Activated CD4-positive, alpha-beta memory T cell treated with anti-CD3 and anti-CD28 coated beads, Interleukin-2, amount 10 ng/mL, durations not matched to agents 7 days and 5 days (primary cell): ENCODE measurements at places on chromosomes 16 and 17.

- no peak for DNase-seq
Measured at GRCh38 chr16:53849585-53849984, 145.6 kb downstream of the FTO start.

- no peak for DNase-seq
Measured at GRCh38 chr17:55576237-55576995, 65.2 kb upstream of the SMIM36 start.

GRCh38 chr16:86448306-86448890 is 61.9 kb upstream of the FOXF1 start:
- no peak for DNase-seq

GRCh38 chr17:68310152-68310551 is 18.9 kb downstream of the ARSG start:
- peak; percentile 56 for DNase-seq

GRCh38 chr16:48329138-48329537 is 56.1 kb downstream of the SIAH1 start:
- DNase-seq = no peak

DNA sequence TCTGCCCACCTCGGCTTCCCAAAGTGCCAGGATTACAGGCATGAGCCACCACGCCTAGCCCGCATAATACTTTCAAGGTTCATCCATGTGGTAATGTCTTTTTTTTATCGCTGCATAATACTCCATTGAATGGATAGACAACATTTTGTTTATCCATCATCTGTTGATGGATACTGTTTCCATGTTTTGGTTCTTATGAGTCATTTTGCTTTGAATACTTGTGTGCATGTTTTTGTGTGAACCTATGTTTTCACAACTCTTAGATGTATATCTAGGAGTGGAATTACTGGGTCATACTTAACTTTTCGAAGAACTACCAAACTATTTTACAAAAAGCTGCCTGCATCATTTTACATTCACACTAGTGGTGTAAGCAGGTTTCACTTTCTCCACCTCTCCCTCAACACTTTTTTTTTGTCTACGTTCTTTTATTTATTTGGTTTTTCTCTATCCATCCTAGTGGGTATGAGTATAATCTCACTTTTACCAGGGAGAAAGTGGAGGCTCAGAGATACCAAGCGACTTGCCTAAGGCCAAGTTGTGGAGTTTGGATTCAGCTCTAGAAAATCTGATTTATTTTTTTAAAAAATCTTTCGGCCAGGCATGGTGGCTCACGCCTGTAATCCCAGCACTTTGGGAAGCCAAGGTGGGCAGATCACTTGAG is 151.2 kb downstream of the CMIP start:
- DNase-seq = no peak

DNA sequence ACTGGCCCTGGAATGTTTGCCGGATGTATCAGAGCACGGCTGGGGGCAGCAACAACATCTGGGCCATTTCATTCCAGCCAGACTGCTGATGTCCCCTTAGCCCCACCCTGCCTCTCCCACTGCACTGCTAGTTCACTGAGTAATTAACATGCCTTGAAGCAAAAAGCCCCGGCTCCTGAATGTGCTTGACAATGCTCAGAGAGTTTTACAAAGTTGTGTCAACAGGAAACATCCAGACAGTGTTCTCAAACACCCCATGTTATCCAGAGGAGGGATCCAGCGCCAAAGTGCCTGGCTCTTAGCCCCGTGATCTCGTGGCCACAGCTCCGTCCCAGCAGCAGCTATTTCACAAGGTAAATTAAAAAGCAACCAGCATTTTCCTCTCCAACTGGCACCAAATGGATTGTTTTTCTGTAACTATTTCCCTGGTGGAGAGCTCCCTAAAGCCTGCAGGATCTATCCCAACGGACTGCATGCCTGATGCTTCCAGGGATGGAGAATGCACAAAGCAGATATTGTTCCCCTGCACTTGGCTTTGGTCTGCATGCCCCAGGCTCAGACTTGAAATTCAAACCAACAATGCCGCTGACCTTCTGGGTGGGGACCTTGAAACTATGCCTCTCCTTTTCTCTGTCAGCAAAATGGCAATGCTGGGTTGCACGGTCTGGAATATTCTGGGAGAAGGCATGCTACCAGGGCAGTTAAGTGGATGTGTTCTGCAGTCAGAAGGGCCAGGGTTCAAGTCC is 115.6 kb upstream of the CDH5 start:
- DNase-seq = no peak

- DNase-seq = peak; percentile 63
Measured at GRCh38 chr17:79391376-79392233, 219.2 kb downstream of the RBFOX3 start.

- no peak for DNase-seq
Measured at GRCh38 chr17:65901394-65901793, 290.5 kb downstream of the CEP112 start.

DNA sequence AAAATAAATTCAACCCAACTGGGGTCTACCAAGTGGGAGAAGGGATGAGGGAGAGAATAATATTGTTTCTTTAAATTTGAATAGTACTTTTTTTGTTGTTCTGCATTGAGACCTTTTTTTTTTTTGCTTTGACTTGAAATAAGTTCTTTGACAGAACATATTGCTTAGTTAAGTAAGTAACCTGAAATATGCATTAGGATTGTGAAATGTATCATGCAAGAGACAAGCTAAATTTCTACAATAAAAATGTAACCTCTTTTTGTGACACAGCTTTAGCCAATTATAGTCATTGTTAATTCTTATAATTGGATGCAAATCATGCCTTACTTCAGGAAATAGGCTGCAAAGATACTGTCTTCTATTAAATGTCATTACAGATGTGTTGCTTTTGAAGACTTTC is 150.0 kb upstream of the GOT2 start:
- DNase-seq = no peak

DNA sequence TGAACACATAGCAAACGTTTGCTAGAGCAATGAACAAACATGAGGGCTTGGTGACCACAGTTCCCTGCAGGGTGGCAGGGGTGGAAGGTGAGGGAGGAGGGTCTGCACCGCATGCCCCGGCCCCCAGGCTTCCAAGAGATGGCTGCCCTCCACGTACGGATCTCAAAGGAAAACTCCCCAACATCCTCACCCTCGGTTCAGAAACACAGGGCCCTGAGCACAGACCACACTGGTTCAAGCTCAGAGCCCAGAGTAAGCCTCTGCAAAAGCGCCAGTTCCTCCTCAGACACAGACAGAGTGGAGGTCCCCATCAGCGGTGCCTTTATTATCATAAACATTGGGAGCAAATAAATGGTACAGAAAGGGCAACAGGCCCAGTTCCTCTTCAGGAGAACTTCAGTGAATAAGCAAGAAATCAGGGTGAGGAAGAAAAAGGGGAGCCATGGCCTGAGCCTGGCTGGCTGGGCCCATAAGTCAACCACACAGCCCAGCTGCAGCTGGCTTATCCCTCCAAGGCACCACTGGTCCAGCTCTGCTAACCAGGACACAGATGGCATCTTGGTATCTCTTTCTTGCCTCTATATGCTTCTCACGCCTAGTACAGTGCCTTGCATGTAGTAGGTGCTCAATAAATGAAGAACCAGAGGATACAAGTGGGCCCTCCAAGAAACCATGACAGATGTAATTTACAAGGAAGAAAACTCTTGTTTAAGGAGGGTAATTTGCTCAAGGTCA is 11.0 kb downstream of the MPO start:
- DNase-seq = no peak

DNA sequence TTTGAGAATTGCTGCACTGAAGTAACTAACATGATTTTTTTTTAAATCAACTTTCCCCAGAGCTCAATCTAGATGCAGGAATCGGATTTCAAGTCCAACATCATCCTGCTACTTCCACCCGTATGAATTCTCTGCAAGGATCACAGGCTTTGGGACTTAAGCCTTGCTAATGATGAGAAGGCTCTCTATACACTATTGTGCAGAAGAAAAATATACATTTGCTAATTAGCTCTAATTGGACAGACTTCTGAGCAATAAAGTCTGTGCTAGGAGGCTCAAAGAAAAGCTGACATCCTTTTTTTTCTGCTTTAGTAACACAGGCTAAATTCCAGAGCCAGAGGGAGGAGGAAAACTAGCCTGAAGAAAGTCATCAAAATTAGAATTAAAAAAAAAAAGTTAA is 433.6 kb downstream of the PMP22 start:
- DNase-seq = no peak
